ENCODE measurements at places on chromosomes 13 and 19.
A peak's percentile ranks its signal among the peaks of the same experiment; 100 is the strongest.

DNA sequence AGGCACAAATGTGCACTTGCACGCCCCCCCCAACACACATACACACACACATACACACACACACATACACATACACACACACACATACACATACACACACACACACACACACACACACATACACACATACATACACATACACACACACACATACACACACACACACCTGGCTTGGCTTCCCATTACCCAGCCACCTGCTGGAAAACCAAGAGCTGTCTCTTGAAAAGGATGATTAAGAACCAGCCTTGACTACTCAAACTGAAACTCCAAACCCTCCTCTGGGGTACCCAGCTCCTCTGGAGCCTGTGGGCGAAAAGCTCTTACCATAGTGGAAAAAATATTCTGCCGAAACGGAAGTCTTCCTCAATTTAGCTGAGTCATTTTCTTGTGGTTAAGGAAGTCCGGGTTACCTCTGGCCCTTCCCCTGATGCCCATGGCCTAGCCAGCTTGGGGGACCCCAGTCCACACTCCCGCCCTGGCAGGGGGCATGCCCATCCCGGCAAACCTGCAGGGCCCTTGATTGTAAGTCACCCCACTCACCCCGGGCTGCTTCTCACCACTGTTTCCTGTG is 21.9 kb downstream of the CEBPA start:
- DNase-seq = no peak

DNA sequence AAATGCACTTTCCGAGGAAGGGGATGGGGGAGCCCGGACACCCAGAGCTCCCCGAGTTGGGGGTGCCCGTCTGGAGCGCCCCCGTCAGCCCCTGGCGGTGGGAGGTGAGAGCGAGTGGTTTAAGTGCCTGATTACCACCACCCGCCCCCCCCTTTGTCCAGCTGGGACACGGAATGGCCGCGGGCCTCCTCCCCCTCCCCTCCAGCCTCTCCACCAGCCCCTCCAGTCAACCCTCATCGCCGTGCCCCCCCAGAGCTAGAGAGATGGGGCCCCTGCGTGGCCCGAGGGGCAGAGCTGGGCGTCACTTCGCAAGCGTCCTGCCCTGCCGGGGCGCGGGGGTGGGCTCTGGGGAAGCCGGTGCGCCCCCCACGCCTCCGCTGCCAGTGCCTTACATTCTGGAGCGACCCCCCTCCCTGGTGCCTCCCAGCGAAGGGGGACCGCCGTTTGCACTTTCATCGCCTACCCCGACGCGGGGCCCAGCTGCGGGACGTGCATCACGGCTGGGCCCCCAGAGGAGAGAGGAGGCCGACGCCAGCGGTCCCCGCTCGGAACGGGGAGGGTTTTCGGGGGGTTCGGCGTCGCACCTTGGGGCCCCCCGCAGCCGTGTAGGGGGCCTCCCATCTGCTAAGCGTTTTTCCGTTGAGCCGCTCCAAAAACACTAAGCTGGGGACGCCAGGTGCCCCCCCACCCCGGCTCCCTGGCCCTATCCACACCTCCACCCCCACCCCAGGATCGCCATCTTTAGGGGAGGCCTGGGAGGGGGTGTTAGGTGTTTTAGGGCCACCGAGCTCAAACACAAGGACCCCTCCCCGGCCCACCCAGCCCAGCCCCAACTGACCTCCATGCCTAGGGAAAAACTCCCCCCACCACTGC is 16.4 kb downstream of the SMIM24 start:
- DNase-seq = no peak

GRCh38 chr19:46144756-46145155 is 3.3 kb upstream of the IGFL2 start:
- no peak for DNase-seq

DNA sequence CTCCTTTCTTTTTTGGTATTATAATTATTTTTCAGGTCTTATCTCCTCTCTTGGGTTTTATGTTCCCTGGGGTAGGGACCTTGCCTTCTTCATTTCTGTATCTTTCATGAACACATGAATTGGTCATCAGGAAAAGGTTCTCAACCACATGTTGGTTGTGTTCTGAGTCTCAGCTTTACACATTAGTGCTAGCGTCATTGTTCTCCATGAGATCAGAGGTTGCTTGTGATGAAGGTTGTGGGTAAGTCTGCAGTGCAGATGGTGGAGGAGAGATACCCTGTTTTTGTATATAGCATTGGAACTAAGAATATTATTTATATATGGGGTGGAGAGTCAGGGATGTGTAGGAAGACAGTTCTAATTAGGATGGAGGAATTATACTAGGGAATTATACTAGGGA is 24.5 kb upstream of the CEACAM8 start:
- DNase-seq = no peak

DNA sequence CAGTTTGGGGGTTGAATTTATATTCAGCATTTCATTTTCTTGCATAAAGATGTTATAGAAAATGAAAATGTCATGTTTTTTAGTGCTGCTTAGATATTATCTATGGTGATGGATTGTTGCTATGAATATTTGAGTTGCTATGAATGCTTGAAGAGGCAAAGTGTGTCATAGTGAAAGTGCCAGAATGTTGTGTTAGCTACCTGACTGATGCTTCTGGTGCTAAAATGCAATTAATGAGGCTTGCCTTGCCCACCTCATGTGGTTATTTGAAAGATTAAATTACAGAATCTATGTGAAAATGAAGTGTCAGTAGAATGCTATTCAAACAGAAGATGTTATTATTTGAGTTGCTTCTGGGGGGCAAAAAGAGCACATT is 62.7 kb upstream of the MYCBP2 start:
- no peak for DNase-seq

GRCh38 chr13:27789495-27790303 is 2.6 kb upstream of the GSX1 start:
- no peak for DNase-seq

- DNase-seq = no peak
Observed at GRCh38 chr13:78958006-78958405, 299.1 kb upstream of the OBI1 start.

DNA sequence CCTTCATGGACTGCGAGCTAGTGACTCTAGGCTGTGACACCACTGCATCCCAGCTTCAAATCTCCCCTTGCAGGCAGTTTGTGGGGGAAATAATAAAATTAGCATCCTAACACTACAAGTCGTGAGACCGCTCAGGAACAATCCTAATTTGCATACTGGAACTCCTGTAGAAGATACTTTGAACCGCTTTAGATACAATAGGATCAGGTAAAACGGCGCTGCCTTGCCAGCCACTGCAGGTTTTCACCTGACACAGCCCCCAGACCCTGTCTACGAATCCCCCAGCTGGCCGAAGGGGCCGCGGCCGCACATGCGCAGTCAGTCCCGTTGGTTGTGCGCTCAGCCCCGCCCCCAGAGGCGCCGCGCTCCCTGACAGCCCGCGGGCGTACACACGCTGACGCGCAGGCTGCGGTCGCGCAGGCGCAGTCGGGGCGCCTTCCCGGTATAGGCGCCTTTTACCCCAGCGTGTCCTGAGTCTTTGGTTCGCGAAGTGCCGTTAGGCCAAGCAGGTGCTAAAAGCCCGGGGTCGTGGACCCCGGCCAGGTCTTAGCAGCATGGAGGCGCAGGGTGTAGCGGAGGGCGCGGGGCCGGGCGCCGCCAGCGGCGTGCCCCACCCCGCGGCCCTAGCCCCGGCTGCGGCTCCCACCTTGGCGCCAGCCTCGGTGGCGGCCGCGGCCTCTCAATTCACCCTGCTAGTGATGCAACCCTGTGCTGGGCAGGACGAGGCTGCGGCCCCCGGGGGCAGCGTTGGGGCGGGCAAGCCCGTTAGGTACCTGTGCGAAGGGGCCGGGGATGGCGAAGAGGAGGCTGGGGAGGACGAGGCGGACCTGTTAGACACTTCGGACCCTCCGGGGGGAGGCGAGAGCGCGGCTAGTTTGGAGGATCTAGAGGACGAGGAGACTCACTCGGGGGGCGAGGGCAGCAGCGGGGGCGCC is at the start of gene RFXAP:
RFXAP (plus strand) TSS at position 419 of the 935 bp plus-strand sequence; CDS start at position 555, 136 bp downstream.
- peak; percentile 95 for DNase-seq

GRCh38 chr19:35937345-35938281 is 1.4 kb downstream of the LRFN3 start:
- DNase-seq = no peak

DNA sequence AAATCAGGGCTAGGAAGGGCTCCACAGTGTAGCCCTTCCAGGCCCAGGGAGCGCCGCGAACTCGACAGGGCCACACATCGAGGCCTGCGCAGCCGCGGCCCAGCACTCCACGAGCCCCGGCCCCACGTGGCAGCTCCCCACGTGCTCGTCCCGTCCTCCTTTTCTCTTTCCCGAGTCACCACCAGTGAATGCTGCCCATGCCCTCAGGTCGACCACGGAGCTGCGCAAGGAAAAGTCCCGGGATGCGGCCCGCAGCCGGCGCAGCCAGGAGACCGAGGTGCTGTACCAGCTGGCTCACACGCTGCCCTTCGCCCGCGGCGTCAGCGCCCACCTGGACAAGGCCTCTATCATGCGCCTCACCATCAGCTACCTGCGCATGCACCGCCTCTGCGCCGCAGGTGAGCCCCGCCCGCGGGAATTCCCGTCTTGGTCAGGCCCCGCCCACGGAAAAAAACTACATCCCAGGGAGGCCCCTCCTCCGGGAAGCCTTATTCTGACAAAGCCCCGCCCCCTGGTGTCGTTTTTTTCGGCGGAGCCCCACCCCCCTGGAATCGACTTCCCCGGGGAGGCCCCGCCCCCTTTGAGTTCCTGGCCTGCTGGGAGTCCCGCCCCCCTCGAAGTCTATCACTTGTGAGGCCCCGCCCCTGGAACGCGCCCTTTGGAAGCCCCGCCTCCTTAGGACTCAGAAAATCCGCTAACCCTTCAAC is 7.0 kb downstream of the HIF3A start:
- no peak for DNase-seq

- no peak for DNase-seq
Observed at GRCh38 chr13:46109451-46109850, 4.6 kb upstream of the CPB2 start.

GRCh38 chr13:51801631-51802099 is 2.3 kb downstream of the DHRS12 start:
- no peak for DNase-seq

DNA sequence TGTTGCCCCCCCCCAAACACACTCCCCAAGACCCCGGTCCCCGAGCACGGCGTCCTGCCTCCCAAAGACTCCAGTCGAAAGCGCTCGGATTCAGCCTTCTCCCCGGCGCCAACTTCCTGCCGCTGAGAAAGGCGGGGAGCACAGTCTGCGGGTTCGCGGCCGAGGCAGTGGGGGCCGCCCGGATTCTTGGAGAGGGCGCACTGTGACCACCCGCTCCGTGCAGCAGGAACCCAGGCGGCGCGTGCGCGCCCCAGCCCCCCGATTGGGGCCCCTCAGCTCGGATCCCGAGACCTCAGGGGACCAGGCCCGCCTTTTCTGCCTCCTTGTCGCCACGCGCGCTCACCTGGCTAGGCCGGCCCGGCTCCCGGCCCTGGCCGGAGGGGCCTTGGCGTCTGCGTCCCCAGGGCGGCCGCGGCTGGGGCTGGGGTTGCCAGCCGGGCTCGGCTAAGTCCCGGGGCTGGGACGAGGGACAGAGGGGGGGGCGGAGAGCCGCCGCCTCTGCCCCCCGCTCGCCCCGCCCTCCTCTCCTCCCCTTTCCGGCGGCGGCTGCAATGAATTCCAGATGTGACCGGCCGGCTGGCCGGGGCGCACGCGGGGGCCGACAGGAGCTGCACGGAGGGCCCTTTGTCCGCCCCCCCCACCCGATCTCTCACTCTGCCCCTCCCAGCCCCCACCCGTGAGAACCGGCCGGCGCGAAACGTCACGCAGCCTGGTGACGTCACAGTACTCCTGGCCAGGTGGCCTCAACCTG is at the start of gene S1PR2:
S1PR2 (minus strand) TSS at position 471 of the 751 bp plus-strand sequence. CDS start 6,426 bp downstream, outside the sequence.
- DNase-seq = peak; percentile 72

- DNase-seq = no peak
Observed at GRCh38 chr19:44987148-44987675, 14.1 kb upstream of the RELB start.

GRCh38 chr19:5079071-5079774 is 110.3 kb downstream of the KDM4B start:
- no peak for DNase-seq

DNA sequence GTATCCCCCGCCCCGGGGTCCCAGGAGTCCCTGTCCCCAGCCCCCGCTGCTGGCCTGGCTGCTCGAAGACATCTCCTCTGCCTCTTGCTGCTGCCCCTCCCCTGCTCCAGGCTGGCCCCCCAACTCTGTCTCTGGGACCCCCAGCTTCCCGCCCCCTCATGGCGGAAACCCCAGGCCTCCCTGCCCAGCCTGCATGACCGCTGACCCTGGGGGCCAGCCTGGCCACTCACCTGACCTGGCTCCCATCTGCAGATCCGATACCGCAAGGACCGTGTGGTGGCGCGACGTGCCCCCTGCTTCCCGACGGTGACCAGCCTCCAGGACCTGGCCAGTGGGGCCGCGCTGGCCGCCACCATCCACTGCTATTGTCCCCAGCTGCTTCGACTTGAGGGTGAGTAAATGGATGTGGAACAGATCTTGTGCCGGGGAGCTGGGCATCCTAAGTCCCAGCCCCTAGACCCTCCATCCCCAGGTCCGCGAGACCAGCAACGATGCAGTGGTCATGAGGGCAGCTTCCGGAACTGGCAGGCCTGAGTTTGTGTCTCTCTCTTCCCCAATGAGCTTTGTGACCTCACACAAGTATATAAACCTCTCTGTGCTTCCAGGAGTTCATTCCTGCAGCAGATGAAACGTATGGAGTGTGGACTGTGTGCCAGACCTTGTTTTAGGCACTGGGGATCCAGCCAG is 12.4 kb downstream of the CAMSAP3 start:
- no peak for DNase-seq

DNA sequence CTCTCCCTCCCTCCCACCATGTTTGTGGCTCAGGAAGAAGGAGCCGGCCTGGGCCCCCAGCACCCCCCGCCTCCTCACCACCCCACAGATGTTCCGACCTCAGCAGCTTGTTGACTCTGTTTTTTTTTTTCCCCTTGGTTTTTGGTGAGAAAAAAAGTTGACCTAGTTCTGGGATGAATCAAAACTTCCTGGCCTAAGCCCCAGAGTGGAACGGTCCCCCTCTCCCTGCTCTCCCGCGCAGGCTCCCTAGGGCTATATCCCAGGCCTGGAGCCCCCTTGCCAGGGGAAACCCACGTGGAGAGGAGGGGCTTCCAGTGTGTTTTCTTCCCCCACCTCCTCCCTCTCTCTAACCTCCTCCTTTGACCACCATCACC is 4.0 kb downstream of the COL5A3 start:
- peak; percentile 12 for DNase-seq

- DNase-seq = no peak
Observed at GRCh38 chr19:4049432-4049831, 17.3 kb downstream of the ZBTB7A start.

- DNase-seq = no peak
Observed at GRCh38 chr13:93422980-93423543, 196.5 kb downstream of the GPC6 start.
